ENCODE measurements at places on chromosomes 5 and 9.

DNA sequence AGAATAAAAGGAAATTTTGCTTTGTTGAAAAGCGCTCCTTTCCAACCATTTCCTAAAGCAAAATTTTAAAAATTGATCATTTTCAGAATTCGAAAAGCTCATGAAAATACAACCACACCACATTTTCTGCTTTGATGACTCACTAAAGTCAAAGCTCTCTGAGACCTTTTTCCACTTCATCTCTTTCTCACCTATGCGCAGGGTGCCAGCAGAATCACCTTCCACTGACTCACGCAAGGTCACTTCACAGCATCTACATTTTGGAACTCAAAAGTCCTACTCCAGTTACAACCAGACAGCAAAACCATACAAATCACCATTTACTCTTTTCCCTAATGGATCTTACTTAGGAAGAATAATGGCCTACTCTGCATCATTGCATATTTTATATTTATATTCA lies 106.2 kb downstream of the MAP1B start:
- no peak for DNase-seq

GRCh38 chr9:120366644-120367019 lies 213.3 kb downstream of the CDK5RAP2 start:
- DNase-seq = no peak

DNA sequence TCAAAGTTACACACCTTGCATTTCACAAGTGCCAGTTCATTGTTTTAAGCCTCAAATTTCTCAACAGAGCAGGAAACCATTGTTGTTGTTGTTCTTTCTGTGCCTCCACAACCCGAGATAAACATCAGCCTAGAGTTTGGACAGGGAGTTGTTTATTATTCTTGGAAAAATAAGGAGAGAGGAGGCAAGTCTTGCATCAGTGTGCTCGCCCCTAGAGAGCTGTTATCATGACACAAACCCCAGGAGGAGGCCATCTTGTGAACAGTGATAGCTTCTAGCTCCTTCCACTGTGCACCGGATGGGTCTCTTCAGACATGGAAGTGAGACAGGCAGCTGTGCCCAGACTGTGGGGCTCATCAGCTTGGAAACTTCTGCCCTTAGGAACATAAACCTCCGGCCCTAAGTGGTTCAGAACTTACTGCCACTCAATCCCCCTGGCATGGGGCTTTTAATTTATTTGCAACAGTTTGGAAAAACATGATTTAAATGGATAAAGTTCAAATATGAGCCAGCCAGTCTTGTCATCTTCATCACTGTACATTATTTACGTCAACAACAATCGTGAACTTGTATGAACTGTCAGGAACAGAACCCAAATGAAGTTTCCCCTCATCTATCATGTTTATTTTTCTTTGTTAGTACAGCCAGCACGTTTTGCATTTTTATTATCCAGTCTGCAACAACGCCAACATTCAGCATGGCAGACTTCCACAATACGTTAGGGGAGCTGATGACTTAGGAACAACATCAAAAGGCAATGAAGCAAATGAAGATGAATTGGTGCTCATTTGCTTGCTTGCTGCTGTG lies 181.7 kb upstream of the S1PR3 start:
- no peak for DNase-seq

DNA sequence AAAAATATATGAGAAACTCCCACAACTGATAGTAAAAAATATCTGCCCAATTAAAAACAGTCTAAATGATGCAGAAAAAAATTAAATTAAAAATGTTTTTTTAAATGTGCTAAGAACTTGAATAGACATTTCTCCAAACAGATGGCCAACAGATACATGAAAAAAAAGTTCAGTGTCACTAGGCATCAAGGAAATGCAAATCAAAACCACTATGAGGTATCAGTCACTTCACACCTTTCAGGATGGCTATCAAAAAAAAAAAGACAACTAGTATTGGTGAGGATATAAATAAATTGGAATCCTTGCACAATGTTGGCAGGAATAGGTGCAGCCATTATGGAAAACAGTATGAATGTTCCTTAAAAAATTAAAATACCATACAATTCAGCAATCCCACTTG lies 16.6 kb downstream of the ZNF131 start:
- no peak for DNase-seq

DNA sequence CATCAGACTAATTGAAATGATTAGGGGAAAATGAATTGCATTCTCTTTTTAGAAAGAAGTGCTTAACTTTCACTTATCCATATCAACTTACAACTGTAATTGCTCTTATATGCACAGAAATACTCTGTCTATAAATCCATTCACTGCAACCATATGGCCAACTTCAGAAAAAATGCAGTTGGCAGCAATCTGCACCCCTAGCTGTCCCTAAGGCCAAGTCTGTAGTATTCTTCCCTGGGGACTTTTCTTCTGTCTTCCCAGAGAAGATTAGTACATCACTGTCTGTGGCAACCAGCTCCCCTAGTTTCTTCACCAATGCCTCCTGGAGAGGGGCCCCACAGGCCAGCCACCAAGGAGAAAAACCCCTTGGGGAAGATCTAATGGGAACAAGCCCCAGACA lies 45.4 kb downstream of the ABCA1 start:
- no peak for DNase-seq

GRCh38 chr9:113620377-113621161 lies 157.0 kb downstream of the RGS3 start:
- DNase-seq = no peak

GRCh38 chr5:91477408-91477807 lies 94.3 kb upstream of the ARRDC3 start:
- no peak for DNase-seq

- no peak for DNase-seq
These were observed 305.1 kb downstream of the PSAT1 start for GRCh38 chr9:78601957-78602565.

GRCh38 chr5:78887384-78888118 lies 97.6 kb downstream of the ARSB start:
- no peak for DNase-seq

- no peak for DNase-seq
These were observed 6.1 kb upstream of the AP3B1 start for GRCh38 chr5:78300464-78301045.

DNA sequence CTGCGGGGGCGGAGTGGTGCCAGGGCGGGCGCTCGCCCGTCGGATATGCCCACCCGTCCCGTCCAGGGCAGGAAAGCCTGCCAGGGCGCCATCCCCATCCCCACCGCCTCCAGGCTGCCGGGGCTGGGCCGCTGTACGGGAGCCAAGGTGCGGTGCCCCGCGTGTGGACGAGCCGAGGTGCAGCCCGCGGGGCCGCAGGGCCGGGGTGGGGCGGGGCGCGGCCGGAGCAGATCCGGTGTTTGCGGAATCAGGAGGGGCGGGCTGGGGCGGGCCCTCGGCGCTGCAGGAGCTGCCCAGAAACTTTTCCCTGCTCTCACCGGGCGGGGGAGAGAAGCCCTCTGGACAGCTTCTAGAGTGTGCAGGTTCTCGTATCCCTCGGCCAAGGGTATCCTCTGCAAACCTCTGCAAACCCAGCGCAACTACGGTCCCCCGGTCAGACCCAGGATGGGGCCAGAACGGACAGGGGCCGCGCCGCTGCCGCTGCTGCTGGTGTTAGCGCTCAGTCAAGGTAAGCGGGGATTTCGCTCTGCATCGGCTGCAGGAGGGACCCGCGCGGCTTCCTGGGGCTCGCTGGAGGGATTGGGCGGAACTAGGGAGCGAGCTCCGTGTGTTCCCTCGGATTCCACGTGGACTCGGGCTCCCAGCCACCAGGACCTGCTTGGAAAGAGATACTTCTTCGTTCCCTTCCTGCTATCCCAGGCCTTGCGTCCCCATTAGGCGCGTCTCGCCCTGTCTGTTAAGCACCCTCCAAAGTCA lies at the start of gene ITGA2:
ITGA2 (plus strand) TSS at position 328 of the 756 bp plus-strand sequence; CDS start at position 445, 117 bp downstream.
- no peak for DNase-seq

- DNase-seq = no peak
These were observed 686.7 kb downstream of the DTWD2 start for GRCh38 chr5:118301696-118302095.

- no peak for DNase-seq
These were observed 273.7 kb downstream of the CD180 start for GRCh38 chr5:66922881-66923280.

DNA sequence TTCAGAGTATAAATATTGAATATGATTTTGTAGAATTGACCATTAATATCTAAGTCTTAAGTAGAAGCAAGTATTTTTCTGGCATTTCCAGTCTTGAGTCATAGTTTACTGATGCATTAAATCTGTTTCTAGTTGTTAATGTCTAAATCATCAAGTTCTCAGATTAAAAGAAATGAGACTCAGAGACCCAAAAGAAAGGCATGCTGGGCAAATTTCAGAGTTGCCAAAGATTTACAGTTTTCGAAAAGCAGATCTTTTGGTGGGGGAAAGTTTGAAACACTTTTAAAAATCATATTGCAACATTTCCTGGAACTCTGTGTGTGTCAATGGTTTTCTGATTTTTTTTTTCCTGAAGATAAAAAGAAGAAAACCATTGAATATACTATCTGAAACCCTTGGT lies 60.9 kb downstream of the ANKRD55 start:
- no peak for DNase-seq

DNA sequence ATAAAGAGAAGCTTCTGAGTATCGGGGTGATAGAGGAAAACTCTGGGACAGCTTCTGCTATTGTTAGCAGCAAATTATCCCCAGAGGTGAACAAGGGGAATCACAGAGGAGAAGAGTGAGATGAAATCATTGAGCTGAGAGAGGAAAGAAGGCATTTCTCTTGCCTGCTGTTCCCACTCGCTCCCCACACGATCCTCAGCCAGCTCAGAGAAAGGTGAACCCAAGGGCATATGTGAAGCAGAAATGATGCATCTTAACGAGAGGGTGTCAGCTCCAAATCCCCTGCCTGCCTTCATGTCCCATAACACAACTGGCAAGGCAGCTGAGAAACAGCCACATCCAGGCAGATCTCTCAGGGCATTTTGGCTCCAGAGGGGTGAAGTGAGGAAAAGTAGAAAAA lies 111.6 kb downstream of the BRINP1 start:
- no peak for DNase-seq

DNA sequence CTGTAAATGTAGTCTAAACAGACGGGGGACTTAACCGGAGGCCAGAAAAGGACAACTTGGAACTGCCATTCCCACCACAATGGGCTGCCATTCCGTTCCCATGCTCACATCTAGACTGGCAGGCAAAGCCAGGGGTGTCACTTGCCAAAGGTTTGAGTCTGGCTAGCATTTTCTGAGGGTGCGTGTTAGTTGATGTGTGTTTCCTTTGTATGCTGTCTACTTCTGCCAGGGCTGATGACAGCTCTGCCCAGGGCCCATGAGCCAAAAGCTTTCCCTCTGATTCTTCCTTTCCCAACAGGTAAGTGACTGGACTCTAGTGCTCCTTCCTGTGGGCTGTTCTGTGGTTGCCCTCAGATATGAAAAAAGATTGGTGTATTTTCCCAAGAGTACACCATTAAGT lies 68.0 kb downstream of the ZNF608 start:
- no peak for DNase-seq

DNA sequence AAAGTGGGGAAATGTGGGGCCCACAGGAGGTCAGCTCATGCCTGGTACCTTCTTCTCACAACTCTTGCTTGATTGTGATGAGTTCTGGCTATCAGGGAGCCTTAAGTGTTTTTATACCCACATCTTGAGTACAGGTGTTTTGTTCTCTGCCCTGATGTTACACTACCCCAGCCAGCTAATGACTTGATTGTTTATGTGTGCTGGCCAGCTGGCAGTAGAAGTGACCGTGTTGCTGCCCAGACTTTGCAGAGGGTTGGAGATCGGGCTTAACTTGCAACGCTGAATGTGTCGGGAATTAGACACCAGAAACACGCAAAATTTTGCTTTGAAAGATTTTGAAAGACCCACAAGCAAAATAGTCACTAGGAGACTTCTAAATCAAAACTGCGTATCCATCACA lies 16.9 kb upstream of the ZDHHC11B start:
- no peak for DNase-seq
